CD4-positive, alpha-beta T cell treated with Interleukin-17A for 1 hour (primary cell): ENCODE measurements at places on chromosomes 2 and 18.

DNA sequence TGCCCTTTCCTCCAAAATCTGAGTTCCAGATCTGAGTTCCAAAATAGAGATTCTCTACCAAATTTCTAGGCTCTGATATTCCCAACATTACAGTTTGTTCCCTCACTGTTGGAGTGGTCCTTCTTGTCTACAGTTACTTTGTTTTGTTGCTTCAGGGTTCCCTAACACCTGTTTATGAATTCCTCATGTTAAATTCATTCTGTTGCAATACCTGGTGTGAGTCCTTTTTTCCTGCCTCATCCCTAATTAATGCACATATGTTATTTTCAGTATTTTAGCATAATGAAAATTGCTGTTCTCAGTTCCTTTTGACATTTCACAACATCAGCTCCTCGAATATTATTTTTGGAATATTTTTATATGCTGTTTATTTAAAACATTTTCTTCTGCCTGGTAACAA, 16.2 kb downstream of the SERPINB13 start:
- DNase-seq = no peak

DNA sequence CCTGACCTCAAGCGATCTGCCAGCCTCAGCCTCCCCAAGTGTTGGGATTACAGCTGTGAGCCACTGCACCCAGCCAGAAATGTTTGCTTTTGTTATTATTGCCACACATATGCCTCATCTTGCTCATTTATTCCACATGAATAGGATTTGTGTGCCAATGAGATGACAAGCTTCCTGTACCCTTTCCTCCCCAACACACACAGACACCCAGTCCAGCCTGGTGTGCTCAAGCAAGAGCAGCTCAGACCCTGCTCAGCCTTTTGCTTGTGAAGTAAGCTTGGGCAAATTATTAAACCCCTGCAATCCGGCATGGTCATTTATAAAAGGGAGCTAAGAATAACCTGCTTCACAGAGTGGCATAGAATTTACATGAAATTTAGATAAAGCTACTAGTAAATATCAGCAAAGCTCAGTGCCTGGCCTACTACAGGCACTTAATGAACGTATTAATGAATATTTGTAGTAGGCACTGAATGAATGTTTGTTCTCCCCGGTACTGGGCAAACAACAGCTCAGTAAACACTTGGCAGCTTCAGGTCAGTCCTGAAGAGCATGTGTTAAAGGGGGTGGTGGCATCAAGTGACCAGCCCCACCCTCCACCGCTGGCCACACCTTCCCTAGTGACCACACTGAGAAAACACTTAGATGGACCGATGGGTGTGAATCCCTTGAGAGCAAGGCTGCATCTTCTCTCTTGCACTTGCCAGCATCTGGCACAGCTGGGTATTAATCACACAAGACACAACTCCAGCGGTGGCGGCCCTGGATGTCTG, 280.2 kb downstream of the SRBD1 start:
- DNase-seq = no peak

- DNase-seq = no peak
Observed at GRCh38 chr2:152115952-152116351, 17.1 kb upstream of the CACNB4 start.

DNA sequence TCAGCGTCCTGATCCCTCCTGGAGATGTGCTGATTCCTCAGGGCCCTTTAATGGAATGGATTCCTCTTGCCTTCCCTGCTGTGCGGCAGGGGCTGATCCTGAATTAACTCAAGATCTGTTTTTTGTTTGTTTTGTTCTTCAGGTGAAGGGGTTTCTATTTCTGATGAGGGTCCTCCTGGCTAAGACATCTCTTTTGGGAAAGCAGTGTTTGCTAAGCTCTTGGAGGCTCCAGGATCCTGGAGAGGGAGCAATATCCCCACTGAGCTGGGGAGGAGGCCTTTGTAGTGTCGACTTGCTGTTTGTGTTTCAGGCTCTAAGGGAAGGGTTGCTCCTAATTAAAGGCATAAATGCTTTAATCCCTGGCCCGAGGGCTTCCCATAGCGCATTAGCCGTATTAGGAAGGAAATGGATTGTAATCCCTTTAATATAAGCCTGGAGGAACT, 65.3 kb upstream of the FOXI3 start:
- no peak for DNase-seq

GRCh38 chr2:15927551-15928218, 12.7 kb upstream of the MYCN start:
- no peak for DNase-seq

DNA sequence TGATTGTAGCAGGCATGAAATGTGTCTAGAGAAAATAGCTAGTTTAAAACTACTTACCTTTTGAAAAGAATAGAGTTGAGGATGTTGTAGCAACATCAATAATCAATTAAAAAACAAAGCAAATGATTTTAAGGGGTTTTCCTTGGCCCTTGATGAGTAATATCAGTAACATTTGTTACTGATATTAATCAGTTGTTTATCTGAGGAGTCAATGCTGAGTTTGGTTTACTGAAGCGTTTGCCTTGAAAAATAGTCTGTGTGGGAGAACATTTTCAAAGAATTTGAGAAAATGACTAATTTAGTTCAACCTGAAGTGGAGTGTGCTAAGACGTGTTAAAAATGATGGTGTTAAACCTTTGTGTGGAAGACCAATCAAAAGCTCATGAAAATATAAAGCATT, 9.3 kb downstream of the PTH2R start:
- no peak for DNase-seq

DNA sequence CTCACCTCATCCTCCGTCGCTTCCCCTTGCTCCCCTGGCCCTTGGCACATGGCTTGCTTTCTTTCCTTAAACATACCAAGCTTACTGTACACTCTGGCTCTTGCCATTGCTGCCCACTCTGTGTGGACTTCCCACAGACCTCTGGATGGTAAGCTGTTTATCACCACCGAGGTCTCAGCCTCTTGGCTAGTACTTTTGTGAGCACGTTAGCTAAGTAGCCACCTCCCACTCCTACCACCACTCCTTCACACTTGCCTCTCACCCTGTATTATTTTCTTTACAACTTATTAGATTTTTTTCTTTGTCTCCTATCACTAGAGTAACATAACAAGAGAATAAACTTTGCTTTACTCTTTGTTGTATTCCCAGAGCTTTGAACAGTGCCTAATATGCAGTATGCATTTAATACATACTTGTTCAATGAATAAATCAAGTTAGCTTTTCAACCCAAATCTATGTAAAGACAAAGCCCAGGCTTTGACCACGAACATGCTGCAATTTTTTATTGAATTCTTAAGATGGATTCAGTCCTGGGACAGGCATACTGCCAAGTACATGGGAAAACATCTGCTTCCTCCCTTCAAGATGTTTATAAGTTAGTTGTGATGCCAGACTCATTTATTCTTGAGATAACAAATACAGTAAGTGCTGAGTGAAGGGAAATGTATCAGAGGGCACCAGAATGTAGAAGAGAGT, 25.0 kb upstream of the MSGN1 start:
- no peak for DNase-seq

- DNase-seq = no peak
Observed at GRCh38 chr2:233643128-233643527, 6.9 kb downstream of the UGT1A10 start.

GRCh38 chr2:134934150-134934549, 15.5 kb downstream of the CCNT2 start:
- no peak for DNase-seq

DNA sequence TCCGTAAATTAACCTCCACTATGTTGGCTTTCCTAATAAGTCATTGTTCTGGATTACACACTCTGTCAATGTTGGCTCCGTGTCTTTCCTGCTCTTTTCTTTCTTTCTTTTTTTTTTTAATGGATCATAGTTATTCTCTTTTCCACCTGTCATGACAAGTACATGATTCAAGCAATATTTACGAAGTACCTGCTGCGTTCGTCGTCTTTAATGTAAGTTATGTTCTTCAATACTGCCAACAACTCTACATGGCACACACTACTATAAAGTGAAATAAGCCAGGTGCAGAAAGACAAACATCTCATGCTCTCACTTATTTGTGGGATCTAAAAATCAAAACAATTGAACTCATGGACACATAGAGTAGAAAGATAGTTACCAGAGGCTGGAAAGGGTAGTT, 239.1 kb downstream of the SCG2 start:
- DNase-seq = no peak

GRCh38 chr2:10042301-10043161, 819 bp upstream of the KLF11 start:
- DNase-seq = peak; percentile 36

GRCh38 chr2:176589825-176590440, 320.7 kb downstream of the MTX2 start:
- DNase-seq = no peak
